T follicular helper cell (primary cell): ENCODE measurements at places on chromosomes 3 and 15.

DNA sequence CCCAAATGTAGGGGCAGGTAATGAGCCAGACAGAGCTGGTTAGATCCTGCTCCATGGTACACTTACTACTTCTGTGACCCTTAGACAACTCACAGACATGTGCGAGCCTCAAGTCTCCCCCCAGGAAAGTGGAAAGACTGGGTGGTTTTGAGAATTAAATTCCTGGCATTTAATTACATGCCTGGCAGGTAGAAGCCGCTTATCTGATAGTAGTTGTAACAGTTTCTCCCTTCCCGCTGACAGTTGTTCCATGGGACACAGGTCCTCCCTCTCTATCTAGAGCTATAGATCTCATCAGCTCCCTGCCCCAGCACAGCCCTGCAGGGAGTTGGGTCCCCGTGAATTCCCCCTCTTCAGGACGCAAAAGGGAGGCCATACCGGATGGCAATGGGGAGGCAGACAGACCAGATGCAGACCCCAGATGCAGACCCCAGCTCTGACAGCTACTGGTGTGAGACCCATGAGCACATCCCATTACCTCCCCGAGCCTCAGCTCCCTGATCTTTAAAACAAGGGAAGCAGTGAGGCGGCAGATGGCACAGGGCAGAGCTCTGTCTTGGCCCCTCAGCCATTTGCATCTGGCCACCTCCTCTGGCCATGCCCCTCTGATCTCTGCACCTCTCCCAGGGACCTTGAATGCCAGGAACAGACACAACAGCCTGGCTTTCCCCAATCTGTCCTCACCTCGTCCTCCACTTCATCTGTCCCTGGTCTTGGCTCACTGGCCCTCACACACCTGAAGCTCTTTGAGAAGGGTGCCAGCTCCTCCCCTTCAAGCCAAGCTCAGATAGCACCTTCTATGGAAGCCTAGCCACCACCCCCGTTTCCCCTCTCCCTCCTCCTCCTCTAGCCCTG lies 34.1 kb upstream of the NR2C2 start:
- no peak for DNase-seq

GRCh38 chr3:97882975-97883598 lies 61.3 kb downstream of the CRYBG3 start:
- DNase-seq: no peak

DNA sequence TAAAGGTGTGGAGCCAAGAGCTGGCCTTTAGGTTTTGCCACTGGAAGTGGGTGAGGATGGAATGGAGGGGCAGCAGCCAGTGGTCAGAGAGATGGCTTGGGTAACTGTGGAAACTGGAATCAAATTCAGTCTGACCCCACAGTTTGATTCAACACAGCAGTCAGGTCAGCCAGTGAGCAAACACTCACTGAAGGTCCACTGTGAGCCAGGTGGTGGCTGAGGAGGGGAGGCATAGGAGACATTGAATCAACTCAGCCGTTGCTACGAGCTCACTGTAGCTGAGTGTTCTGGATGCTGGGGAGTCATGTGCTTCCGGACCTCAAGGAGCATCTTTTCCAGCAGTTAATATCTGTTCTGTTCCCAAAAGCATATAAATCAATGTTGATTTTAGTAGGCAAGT lies 37.5 kb downstream of the LPP start:
- DNase-seq: no peak

DNA sequence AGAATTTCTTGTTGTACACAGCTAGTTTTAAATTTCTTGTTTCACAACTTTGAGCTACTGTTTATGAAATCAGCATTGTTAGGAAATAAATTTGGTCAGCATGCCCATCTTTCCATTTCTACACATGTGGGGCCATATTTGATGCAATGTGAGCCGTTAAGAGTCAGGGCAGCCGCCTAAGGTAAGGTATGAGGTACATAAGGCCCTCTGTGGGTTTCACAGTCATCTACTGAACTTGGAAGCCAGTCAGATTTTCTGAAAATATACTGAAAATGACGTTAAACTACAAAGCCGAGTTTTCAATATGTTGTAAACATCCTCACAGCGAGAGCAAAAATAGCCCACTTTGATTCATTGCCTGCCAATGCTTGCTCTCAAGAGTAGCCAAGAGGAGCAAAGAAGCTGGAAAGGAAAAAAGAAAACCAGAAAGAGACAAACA lies 94.7 kb upstream of the PDZRN3 start:
- no peak for DNase-seq

DNA sequence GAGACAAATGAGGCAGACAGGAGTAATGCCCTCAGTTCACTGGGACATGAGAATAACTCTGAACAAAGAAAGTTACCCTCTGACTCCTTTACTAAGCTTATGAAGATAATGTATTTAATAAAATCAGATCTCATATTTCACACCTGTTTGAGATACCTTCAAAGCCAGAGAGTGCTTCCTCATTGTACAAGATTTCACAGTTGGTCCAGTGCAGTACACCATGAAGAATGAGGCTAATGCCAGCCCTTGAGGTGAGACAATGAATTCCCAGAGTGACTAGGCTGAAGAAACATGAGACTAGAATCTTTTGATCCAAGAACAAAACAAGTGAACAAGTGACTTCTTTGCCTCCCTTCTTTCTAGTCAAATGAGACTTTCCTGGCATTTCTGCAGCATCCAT lies 1133.8 kb downstream of the TUSC7 start:
- no peak for DNase-seq

DNA sequence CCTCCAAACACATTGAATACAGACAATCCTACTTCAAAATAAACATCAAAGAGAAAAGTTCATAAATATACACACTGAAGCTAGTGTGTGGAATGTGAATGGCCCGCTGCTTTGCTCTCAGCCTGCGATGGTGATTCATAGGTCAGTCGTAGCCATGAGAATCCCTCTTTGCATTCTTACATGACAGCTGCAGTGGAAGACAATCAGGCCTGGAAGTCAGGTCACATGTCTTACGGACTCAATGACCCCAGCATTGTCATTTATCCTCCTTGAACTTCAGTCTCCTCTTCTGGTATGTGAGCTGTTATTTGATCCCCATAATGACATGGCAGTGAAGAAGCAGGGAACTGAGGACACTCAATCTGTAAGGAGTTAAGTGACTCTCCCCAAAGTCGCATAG lies 217.8 kb upstream of the EOMES start:
- DNase-seq: no peak

GRCh38 chr3:177440456-177441104 lies 243.3 kb upstream of the TBL1XR1 start:
- DNase-seq: no peak

DNA sequence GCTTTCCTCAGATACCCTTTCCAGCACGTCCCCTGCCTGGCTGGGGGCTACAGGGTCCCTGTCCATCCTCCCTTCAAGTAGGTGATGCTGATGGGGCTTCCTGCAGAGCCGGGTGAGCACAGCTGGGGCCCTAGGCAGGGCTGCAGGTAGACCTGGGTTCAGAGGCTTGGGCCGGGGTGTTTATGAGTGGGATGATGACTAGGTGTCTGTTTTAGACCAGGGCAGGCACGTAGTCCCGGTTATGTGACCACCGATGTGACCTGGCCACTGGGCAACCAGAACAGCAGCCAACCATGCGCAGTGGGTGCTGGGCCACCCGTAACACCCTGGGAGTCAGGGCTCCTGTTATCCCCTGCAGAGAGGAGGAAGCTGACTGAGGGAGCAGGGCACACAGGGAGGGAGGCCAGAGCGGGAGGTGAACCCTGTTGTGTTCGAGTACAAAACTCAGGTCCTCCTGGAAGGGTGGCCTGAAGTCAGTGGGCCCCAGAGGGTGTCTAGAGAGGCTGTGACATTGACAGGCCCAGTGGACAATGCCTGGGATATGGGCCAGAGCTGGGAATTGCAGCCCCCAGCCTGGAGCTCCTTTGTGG lies 101.6 kb downstream of the PLXNA1 start:
- no peak for DNase-seq

- no peak for DNase-seq
These were observed 101.1 kb upstream of the DLG1 start for GRCh38 chr3:197399486-197399885.

DNA sequence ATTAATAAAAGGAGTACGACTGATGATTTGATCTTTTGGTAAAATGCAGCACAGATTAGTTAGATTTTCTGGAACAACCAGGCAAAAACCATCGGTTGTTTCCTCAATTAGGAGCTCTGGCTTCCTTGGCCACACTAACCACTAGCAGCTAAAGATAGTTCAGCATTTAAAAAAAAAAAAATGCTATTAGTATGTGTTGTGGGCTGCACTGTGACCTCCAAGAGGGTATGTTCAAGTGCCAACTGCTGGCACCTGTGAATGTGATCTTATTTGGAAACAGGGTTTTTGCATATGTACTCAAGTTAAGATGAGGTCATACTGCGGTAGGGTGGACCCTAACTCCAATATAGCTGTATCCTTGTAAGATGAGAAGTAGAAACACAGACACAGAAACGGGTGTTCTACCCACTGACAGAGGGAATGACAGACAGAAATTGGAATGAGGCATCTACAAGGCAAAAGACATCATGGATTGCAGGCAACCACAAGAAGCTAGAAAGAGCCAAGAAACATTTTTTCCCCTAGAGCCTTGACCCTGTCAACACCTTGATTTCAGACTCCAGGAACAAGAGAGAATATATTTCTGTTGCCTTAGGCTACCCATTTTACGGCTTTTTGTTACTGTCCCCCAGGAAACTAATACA lies 534.6 kb upstream of the ROBO2 start:
- no peak for DNase-seq

GRCh38 chr3:1191026-1191425 lies 98.2 kb downstream of the CNTN6 start:
- no peak for DNase-seq

GRCh38 chr15:44194323-44195150 lies 534 bp downstream of the FRMD5 start:
- peak; percentile 19 for DNase-seq

DNA sequence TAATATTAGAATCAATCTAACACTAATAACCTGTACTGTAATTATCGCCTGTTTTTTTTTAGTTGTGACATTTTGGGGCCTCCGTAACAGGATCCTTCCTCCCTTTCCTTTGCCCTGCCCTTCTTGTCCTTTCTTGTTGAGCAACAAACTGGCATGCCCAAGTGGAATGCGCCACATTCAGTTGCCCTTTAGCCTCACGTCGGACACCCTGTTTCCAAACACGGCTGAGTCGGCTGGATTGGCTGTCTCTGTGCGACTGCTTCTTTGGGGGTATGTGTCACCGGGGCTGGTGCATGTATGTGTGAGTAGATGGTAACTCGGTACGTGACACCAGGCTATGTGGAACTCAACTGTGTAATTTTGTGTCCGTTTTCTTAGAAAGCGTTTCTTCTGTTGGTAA lies 24.1 kb downstream of the TRAK1 start:
- DNase-seq: no peak

DNA sequence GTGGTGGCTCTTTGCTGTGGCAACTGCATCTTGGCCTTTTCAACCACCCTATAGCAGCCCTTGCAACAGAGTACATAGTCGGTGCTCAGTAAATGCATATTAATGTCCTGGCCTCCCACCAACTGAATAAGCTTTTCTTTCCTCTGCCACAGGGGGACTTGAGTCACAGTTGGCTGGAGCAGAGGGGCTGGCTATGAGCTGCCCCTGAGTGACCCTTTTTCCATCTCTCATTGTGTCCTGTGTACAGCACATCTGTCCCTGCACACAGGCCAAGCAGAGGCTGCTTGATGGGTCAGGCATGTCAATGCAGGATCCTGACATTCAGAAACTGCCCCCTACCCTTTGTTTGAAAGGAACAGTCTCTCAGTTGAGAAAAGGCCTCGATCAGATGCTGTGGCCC lies 22.4 kb downstream of the SPSB4 start:
- no peak for DNase-seq
